ENCODE measurements at places on chromosomes 5 and 9.

GRCh38 chr9:33742519-33742918, 52.8 kb upstream of the PRSS3 start:
- DNase-seq, result no peak

DNA sequence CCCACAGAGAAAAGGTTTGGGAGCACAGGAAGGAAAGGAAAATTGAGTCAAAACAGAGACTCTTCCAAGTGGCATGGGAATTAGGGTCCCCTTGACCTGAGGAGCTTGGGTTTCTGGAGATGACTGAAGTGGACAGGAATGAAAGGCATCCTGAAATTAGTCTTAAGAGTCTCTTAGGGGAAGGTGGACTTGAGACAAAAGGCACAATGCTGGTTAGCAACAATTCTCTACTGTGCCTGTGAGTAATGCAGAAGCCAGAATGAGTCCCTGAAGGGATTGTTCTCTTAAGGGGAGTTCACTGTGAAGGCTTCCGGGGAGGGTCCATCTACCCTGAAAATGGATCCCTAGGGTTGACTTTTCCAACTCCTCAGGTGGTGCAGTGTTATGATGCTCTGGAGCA, 58.4 kb upstream of the FOXE1 start:
- DNase-seq, result no peak

GRCh38 chr5:139389701-139390638, at the start of gene MZB1:
TSS of gene MZB1 (minus strand) at chr5:139389913. CDS start at chr5:139389856, 57 bp downstream.
- DNase-seq, result no peak

DNA sequence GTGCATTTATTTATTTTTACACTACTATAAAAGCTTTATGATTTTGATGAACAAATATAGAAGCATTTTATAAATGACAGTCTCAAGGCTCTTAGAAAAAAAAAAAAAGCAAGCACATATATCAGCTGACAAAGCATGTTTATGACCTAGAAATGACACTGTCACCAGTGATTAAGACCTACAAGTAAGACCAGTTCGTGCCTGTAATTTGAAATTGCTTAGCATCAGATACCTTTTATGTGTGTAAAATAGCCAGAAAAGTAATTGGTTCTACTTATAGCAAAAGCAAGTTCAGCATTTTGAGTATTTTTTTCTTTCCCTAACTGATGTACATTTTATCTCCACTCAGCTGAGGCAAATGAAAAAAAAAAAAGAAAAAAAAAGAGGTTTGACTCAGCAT, 808.4 kb downstream of the CDH18 start:
- peak; percentile 25 for DNase-seq

DNA sequence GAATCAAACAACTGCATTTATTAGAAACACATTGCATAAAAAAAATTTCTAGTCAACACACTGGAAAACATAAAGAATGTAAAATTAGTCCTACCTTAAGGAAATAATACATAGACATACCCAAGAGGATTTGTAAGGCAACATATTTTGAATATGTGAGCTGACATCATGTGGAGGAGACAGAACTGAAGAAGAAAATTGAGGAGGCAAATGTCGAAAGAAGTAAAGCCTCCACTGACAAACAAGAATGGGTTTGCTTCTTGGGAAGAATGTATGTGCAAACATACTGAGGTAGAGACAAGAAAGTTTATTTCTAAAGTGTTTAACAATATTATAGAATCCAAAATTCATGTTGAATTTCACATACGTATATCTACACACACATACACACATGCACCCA, 363.0 kb upstream of the PDE4D start:
- DNase-seq, result no peak

GRCh38 chr9:100583014-100583802, 5.3 kb downstream of the CAVIN4 start:
- DNase-seq, result no peak

DNA sequence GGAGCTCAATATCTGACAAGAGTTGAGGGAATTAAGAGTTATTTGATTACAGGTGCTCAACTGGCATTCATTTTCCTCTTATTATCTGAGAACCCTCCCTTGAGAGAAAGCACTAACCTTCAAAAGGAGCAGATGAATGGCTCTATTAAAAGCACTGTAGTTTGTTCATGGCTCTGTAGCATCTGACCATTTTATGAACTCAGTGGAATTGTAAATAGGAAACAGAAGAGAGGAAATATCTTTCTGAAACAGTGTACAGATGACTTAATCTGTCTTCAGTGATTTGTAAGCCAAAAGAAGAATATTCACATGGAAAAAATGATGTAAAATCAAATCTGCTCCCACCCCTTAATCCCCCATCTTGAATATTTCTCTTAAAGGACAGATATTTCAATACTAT, 810.4 kb upstream of the GRAMD2B start:
- no peak for DNase-seq

GRCh38 chr5:41071242-41071641, at the start of gene MROH2B:
TSS of gene MROH2B (minus strand) at chr5:41071342. CDS start at chr5:41070852, 490 bp downstream.
- DNase-seq, result no peak

DNA sequence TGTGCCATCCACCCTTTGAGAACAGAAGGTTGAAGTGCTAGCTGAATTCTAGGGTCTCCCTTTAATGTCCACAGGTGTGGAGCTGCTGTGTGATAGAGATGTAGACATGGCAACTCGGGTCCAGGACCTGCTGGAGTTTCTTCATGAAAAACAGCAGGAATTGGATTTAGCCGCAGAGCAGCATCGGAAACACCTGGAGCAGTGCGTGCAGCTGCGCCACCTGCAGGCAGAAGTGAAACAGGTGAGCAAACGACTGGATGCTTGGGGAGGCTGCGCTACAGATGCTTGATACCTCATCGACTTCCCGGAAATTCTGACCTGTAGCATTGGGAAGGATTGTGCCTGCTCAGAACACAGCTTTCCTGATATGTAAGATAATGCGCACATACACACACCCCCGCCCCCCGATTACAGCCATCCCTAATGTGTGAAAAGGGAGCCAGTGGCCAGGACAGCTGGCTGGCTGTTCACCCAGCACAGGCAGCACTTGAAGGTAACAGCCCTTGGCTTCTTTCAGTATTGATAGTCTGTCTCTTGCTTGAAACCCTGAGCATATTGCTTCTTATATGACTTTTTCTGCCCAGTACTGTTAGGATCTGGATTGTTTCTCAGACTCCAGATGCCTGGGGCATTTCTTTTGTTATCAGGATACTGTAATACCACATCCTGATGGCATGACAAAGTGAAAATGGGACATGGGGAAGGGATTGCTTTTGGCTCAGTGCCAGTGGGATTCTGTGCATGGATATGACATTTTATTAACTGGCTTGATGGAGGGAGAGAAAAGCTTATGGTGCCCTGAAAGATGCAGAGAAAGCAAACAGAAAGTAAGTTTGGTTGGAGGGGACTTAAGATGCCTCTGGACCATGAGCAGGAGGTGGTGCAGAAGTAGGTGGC, 216.8 kb upstream of the OTULINL start:
- no peak for DNase-seq

- no peak for DNase-seq
Observed at GRCh38 chr5:102099766-102100331, 196.2 kb downstream of the SLCO4C1 start.

- DNase-seq, result no peak
Observed at GRCh38 chr9:91182429-91183225, 179.1 kb downstream of the AUH start.
